ENCODE measurements at places on chromosomes 3 and 15.

DNA sequence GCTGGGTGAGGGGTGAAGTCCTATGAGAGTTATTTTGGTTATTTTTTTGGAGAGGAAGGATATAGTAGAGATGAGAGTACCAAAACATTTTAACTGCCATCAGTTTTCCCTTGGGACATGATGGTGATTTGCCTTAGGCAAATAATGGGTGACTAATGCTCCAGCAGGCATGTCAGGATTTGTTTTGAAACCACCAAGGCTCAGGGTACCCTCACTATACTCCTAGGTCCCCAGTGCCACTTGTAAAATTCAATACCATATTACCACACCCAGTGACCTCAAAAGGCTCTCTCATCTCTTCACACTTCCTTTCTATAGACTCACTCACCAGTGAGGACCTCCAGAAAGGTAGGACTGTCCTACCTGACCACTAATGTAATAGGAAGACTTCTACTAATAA lies 83.6 kb downstream of the WDR72 start:
- no peak for DNase-seq

- no peak for DNase-seq
Measured at GRCh38 chr3:184315871-184316661, 1.7 kb downstream of the EIF4G1 start.

DNA sequence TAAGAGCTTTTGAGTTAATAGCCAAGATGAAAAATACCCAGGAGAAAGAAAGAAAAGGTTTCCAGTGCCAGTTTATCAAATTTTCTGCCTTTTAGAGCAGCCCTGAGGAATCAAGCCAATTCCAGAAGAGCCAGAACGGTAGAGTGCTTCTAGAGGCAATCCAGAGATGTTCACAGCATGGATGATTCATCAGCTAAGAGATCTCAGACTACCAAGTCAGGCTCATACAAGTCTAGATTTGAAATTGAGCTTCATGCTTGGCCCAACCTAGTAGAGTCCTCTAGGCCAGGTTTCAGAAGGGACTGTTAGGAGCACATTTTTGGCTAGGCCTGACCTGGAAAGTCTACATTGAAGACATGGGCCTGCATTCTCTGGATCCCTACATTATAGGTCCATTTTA lies 15.5 kb downstream of the WDR48 start:
- DNase-seq, result no peak

DNA sequence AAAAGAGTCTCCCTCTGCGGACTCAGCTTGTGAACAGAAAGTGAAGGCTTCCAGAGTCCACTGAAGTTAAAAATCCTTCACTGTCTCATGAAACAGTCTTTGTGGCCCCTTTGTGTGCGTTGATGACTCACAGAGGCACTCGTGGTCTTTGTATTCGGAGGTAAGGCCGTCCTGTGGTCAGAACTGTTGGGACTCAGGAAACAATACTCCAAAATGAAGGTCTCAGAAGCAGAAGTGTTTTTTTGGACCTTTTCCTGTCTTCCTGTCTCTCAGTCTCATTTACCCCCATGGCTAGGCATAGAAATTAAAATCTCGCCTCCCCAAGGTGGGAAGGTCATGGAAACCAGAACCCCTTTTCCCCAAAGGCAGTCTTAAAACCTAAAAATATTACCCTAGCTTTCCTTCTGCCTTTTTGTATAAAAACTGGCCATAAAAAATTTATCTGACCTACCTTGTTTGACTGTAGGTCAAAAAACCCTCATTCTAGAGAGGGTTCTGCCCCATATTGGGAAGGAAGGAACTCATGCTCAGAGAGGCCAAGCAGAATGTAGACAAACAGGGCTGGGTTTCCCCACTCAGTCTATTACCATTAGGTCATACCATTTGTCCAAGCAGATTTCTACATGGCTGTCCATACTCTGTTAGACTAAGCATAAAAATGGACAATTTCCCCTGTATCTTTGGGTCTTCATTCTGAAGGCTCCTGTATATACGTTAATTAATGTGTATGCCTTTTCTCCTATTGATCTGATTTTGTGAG lies 19.1 kb upstream of the EPB42 start:
- DNase-seq, result no peak

GRCh38 chr3:153072856-153073255 lies 89.2 kb upstream of the RAP2B start:
- DNase-seq, result no peak

- DNase-seq, result no peak
Measured at GRCh38 chr15:29675791-29676301, 146.4 kb downstream of the TJP1 start.

GRCh38 chr15:90782442-90782841 lies 65.3 kb downstream of the BLM start:
- DNase-seq, result no peak

DNA sequence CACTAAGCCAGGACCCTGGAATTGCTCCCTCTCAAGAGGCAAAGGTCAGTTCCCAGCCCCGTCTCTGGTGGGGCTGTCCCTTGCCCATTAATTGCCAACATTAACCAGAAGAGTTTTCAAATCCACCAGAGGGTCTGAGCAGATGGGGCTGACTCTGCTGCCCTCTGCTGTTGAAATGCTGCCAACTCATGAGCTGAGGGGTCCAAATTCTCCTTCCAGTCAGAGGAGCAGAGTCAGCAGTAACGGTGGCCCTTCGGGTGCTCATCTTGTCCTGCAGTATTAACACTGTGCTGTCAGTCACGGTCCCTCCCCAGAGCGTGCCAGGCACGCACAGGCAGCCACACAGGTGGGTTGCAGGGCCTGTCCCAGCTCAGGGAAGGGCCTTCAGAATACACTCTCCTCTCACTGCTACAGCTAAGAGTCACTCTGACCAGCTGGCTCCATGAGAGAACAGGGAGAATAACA lies 10.7 kb upstream of the SPTBN5 start:
- peak; percentile 39 for DNase-seq

DNA sequence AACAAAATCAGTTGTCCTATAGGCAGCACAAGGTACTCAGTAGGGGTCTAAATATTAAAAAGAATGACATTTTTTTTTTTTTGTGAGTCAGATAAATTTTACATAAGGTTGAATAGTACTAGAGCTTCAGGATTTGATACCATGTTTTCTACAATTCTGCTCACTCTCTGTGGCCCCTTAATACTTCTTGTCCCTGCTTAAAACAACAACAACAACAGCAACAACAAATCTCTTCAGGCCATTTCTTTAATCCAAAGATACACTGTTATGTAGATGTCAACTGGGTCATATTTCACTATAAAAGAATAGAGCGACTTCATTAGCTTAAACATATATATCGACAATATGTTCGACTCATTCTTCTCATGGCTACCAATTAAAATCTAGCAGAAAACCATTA lies 3.0 kb downstream of the IL5RA start:
- no peak for DNase-seq

GRCh38 chr3:194176274-194176991 lies 40.5 kb downstream of the HES1 start:
- no peak for DNase-seq

DNA sequence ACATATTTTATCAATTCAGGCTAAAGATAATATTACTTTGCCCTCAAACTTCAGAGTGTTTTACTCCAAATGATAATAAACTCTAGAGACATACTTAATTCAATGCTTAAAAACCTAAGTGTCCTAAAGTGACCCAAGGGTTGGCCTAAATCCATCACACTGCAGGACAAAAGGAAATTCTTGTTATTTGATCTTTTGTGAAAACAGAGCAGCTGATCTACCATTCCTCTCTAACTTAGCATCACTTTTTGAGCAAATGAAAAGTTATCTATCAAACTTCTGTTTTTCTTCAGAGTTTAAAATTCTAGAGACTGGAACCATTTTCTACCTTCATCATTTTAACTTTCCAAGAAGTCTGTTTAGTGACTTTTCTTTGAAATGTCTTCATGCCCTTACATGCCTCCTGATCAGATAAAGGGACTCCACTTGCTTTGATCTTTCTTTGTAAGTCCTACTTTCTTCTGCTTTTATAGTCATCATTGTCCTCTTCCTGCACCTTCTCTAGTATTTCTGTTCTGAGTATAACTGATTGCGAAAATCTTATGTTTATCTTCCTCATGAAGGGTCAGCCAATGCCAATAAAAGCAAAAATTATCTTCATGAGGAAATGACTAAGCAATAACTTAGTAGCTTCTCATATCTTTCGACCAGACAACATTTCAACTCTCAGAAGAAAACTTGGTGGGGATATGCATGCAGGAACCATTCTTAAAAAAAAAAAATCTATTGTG lies 378.7 kb upstream of the TGFBR2 start:
- DNase-seq, result no peak

DNA sequence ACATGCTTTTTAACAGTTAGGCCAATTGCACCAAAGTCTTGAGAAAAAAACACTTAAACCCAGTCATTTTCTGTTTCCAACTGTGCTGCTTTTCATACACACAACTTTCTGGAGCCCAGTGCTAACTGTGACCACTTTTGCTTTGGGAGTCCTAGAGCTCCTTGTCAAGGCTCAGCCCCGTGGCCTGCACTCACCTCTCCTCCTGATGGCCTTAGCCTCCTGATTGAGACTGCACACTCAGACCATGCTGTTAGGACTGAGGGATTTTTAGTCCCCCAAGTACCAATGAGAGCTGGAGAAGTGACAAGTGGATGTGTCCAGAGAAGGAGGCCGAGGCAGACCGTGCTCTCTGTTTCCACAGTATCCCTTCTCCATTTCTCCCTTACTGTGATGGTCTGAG lies 15.2 kb upstream of the RARRES1 start:
- DNase-seq, result no peak

DNA sequence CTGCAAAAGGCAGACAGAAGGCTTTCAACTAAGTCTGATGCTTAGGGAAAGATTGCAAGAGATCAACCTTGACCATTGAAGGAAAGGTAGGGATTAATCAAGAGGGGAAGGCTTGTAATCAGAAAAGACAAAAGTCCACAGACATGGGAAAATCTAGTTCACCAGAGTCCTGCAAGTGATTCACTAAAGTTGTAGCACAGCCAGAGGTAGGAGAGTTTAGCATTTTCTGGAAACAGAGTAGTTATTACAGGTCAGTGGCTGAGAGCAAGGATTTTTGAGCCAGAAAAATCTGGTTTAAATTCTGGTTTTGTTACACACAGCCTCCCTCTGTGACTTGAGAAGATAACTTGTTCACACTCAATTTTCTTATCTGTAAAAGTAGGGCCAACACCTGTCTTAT lies 35.3 kb upstream of the DPPA4 start:
- DNase-seq, result no peak

DNA sequence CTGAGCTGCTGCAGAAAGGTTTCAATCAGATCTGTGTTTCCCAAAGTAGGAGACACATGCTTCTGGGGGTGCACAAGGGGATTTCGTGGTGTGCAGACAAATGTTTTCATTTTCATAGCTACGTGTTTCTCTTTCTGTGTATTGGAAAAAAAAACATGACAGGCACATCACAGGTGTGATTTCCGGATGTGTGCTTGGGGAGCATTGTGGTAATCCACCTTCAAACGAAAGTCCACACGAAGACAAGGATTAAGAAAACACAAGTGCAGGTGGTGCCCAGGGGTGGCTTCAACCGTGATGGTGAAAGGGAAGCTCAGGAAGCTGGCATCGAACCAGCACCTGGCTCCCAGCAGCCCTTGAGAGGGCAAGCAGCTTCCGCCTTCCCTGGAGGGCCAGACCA lies 164.6 kb upstream of the LINGO1 start:
- DNase-seq, result no peak

DNA sequence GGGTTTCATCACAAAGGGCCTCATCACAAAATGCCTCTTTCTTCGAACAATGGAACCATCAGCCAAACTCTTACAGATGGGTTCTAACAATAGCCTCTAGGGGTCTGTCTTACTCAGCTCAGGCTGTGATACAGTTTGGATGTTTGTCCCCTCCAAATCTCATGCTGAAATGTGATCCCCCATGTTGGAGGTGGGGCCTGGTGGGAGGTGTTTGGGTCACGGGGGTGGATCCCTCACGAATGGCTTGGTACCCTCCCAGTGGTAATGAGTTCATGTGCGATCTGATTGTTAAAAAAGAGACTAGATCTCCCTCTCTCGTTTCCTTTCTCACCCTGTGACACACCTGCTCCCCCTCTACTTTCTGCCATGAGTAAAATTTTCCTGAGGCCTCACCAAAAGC lies 47.9 kb upstream of the LIPC start:
- peak; percentile 7 for DNase-seq

DNA sequence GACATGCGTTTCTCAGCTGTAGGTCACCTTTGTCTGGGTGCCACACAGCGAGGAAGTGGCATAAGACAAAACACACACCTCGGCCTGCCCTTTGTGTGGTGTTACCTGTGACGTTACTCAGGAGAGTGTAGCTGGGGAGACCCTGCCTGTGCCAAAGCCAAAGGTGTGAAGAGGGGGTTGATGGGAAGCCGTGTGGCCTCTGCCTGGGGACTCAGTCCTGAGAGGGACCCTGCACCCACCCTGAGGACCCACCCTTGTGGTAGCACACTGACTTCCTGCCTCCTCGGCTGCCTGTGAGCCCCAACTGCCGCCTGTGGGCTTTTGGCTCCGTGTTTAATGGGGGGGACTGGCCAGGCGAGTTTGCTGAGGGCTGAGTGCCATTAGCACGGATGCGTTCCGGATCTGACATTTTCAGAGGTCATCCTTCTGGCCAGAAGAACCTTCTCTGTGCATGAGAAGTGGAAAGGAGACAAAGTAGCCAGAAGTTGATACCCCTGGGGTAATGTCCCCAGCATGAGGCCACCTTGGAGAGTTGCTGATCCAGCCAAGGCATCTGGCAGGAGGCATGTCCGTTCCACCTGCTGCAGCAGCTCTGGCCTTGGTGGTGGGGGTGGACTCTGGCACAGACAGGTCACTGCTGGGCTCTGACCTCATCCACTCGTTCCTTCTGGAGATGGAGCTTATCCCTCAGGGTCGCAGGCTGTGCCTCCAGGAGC lies 51.8 kb upstream of the FURIN start:
- DNase-seq, result no peak

DNA sequence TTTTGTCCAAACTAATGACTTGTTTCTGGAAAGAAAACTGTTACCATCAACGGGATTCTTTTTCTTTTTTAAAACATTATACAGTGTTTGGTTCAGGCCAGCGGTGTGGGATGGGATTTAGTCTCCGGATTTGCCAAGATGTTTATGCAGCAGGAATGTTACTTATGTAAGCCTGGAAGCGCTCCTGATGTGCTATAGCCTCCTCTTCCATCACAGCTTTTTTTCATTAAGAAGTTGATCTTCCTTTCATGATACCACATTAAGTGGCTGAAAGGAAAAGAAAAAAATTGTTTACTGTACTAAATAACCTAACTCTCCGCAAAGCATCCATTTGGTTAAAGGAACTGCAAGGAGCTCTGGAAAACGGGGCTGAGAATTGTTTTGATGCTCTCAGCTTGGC lies 120.5 kb upstream of the ALDH1A3 start:
- DNase-seq, result no peak

- DNase-seq, result no peak
Measured at GRCh38 chr15:58357529-58358476, 74.0 kb upstream of the LIPC start.

- DNase-seq, result no peak
Measured at GRCh38 chr3:152703245-152703890, 131.6 kb upstream of the P2RY1 start.

DNA sequence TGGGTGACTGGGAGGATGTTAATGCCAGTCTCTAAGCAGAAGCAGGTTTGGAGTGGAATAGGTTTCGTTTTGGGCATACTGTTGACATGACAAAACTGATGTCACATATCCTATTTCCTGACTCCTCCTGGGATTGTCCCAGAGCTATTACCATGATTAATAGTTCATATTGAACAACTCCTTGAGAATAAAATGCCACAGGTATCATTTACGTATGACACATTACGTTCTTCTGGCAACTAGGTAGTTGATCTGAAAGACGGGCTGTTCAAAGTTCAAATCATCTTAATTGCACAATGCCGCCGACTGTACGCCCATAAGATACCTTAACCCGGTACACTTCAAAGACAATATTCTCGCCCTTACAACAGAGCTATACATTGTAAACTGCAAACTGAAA lies 1.4 kb upstream of the RAB5A start:
- no peak for DNase-seq

Measured in activated naive CD8-positive, alpha-beta T cell treated with anti-CD3 and anti-CD28 coated beads, Interleukin-2, amount 50 U/mL, for 16 hours (primary cell).